ENCODE measurements at places on chromosomes 7 and 10.

DNA sequence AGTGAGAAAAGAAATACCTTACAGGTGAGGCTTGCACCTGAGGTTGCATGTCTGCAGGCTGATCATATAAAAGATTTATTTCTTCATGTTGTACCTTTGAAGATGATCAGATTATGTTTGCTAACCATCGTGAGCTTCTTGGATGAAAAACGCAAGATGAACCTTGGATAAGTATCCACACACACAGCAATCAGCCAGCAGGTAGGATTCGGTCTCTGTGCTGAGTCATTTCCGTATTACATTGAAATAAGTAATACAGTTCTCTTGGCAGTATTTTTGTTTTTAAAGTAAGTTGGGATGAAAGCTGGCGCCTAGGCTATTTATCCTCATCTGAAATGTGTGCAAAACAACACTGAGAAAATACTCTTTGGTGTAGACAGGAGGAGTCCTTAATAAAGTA is 109.0 kb upstream of the PRKCQ start:
- no peak for DNase-seq

- peak; percentile 54 for DNase-seq
These were observed 98.0 kb upstream of the ANLN start for GRCh38 chr7:36291387-36292316.

GRCh38 chr10:87960230-87960629 is 96.8 kb downstream of the PTEN start:
- no peak for DNase-seq

- DNase-seq = no peak
These were observed 2.2 kb downstream of the STOX1 start for GRCh38 chr10:68829521-68829920.

DNA sequence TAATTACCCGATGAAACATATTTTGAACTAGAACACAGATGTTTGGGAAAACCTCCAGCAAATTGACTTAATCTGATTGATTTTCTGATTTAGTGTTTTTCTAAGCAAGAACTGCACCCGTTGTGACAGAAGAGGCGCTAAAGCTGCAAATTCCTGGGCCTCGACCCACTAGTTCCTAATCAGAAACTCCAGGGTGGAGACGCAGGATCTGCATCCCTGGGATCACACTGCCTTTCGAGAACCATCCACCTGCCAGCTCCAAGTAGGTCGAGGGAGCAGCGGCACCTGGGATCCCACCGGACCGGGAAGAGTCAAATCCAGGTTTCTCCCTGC is 136.8 kb upstream of the CDCA7L start:
- no peak for DNase-seq

GRCh38 chr7:94094298-94094697 is 90.1 kb upstream of the BET1 start:
- DNase-seq = no peak

DNA sequence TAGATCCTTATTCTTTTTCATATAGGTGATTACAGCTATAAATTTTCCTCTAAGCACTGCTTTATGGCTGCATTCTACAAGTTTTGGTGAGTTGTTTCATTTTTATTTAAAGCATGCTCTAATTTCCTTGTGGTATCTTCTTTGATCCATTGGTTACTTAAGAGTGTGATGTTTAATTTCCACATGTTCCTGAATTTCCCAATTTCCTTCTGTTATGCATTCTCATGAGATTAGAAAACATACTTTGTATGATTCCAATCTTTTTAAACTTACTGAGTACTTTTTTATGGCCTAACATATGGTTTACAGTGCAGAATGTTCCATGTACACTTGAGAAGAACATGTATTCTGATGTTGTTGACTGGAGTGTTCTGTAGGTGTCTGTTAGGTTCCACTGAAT is 53.4 kb downstream of the MYL10 start:
- no peak for DNase-seq

DNA sequence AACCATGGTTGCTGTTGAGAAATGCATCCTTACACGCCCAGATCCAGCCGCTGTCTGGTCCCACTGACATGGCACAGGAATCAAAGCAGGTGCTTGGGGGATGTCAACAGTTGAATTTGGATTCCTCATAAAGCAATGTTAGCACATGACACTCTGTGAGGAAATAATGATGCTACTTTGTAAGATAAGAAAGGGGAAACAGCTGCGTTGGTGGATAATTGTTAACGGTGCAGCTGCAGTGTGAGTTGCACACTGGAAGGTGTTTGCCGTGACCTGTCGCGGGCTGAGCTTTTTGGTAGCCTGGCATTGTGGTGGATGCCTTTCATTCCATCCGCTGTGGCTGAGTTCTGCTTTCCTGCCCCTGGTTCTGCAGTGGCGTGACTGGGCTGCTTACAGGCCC is 113.9 kb downstream of the MGMT start:
- no peak for DNase-seq

DNA sequence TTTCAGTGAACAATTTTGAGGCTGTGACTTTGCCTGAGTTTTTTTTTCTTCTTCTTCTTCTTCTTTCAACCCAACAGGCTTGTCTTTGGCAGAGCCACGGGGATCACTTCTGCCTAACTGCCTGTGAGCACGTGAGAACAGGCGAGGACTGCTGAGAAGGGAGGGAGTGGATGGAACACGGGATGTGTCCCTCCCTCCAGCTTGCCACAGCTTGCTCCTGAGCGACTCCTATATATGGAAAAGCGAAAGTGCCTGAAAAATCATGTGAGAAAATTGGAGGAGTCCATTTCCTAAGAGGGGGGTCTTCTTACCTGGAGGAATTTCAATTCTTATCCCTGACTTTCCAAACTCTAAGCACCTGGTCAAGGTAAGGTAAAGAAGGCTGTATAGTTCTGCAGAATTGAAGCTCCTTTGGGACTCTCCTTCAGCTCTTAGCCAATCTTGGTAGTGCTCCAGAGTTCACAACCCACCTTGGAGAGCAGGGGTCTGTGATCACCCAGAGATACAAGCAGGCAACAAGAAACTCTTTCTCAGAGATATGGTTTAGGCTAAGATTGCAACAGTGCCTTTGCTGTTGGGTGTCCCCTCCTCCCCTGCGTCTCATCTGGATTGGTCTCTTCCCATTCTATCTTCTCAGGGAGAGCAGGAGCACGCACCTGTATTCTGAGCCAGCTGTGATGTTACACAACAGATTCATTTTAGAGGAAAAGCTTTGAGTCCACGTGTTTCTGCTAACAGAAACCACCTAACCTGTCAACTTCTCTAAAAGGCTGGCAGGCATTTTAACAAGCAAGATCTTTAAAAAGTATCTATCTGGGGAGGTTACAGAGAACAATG is at the start of gene MAT1A:
Gene MAT1A (minus strand): TSS at position 208 of the 837 bp plus-strand sequence. CDS start 235 bp downstream, outside the sequence.
- DNase-seq = no peak

DNA sequence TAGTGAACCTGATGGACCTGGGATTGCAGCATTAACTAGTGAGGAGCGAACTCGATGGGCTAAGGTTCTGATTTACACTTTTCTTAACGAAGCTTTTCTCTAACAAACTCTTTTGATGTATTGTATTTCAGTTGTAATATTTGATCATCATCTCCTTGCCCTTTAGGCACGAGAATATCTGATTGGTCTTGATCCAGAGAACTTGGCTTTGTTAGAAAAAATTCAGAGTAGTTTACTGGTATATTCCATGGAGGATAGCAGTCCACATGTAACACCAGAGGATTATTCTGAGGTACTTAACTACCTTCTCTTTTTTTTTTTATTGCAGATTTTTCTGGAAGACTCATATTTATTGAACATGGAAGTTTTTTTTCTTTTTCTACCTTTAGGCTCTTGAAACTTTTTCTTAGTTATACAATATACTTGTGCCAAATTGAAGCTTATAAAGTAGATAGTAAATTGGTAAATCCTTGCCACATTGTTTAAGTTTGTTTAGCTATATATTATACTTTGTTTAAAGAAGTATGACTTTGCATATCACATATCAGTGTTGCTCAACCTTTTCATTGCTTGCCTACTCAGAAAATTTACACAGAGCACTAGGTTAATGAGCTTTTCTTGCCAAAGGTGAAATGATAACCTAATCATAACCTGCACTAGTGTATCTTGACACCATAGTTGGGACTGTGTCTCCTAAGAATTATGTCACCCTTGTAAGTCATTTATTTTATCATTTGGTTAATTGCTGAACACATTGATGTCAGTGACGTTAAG is 30.4 kb downstream of the CROT start:
- DNase-seq = no peak

DNA sequence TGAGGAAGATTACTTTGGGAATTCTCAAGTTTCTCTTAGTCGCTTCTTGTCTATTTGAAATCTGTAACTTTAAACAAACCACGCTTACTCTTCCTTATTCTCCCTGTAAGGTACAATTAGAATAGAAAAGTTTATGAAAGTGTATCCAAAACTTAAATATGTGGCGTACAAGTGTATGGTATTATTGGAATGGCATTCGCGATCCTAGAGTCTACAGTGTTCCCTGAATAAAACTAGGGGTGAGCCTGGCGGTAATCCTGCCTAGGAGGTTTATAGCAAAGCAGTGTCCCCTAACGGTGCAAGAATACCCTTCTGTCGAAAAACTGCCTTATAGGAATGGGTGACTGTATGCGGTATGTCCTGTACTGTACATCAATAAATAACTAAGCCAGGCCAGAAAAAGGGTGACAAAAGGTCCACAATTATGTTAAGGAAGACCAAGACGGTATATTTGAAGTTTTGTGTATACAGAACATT is 1.2 kb downstream of the TASOR2 start:
- no peak for DNase-seq

DNA sequence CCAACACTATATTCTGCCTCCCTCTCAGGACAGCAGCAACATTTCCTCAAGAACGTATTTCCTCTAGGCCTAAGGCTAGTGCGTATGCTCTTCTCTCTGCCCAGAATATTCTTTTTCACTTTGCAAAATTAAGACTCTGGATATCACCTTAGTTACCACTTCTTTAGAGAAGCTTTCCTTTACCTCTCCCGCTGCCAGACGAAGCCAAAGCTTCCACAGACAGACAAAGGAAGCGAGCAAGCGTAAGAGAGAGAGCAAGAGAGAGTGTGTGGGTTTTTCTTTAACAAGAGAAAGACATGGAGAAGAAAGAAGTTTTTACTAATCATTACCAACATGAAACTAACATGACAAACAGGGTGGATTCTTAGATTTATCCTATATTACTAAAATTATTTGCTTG is 64.1 kb downstream of the P4HA1 start:
- DNase-seq = no peak

DNA sequence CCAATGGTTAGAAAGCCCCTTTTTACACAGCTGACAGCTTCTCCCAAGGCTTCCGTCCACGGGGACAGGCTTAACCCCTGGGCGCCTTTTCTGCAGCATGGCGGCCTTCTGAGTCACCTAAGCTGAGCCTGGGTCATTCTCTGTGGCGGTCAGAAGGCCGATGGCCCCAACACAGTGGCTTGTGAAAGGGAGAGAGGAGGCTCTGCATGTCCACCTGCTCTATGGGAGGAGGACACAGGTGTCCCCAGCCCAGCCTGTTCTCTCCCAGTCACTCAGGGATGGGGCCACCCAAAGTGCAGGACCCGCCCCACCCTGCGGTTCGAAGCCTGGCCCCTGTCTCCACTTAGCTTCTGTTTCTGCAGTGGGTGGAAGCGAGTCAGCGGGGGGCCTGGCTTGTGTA is 20.4 kb upstream of the TTYH3 start:
- peak; percentile 21 for DNase-seq

GRCh38 chr7:111588065-111588433 is 25.8 kb upstream of the IMMP2L start:
- DNase-seq = no peak

DNA sequence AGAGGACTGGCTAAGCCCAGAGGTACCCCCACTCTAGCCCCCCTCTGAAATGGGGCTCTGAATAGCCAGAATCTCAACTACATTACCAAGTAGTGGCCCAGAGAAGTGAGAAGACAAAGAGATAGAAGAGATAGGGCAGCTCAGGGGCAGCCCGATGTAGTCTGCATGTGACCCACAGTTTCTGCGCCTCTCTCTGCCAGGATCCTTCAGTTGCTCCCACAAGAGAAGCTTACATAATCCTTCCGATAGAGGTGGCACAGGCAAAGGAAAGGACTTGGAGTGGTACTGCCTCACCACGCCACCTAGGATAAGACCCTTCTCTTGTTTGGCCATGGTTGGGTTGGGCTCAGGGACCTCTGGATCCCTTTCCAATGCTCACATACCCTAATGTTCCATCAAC is 5.4 kb upstream of the PDE1C start:
- DNase-seq = no peak

- DNase-seq = no peak
These were observed 28.8 kb downstream of the ARL4A start for GRCh38 chr7:12716134-12716681.

- DNase-seq = no peak
These were observed 83.2 kb downstream of the ZNRF2 start for GRCh38 chr7:30367561-30367960.

- no peak for DNase-seq
These were observed 12.1 kb upstream of the BHLHA15 start for GRCh38 chr7:98199131-98199530.

DNA sequence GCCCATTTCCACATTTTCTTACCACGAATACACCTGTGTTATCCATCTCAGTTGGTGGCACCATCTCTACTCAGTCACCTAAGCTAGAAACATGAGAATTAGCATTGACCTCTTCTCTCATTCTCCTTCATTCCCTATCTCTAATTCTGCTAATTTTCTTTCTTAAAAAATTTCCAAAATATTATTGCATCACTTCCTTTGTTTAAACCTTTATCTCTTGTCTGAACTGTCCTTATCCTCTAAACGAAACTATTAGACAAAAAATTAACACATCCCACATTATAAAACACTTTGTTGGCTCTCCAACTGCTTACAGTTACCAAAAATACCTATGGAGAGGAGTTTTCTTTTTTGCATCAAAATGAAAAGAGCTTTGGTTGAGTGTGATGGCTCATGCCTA is 18.3 kb downstream of the TAF3 start:
- DNase-seq = no peak

- DNase-seq = no peak
These were observed 76.8 kb upstream of the KLF6 start for GRCh38 chr10:3861795-3862194.

DNA sequence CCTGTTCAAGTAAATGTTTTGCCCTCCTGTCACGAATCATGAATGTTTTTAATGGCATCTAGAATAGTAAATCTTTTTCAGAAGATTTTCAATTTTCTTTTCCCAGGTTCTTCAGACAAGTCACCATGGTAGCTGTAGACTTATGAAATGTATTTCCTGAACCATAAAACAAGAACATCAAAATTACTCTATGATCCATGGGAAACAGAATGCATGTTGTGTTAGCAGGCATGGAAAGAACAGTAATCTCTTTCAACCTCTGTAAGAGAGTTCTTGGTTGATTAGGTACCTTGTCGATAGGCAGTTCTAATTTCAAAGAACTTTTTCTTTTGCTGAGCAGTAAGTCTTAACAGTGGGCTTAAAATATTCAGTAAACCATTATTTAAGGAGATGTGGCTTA is 17.6 kb downstream of the AKR1C1 start:
- no peak for DNase-seq

GRCh38 chr7:158587162-158588084 is at the start of gene PTPRN2:
PTPRN2 (minus strand) TSS chr7:158587823.
- DNase-seq = no peak

All from GDM1 (cell line).